ENCODE measurements at places on chromosomes 4 and X.

- no peak for DNase-seq
These were observed at the start of gene PNCK for GRCh38 chrX:153673428-153674218. TSS of gene PNCK (minus strand) at chrX:153673813. CDS start at chrX:153673076, 737 bp downstream.

GRCh38 chr4:72899214-72899613 lies 170.3 kb downstream of the COX18 start:
- DNase-seq, result no peak

DNA sequence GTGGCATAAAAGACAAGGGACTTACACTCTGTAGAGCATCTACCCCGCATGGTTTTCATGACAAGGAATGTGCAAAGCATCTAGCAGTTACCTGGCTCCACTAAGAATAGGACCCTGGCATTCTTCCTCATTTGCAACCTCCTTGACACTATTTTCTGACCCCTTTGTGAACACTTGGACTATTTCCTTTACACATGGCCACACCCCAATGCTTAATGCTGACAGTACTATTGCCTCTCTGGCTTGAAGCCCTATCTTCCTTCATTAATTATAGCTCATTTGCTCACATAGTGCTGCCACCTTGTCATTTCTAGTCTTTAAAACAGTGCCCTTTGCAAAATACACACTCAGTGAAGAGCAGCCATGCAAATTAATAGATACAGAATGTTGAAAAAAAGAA lies 226.3 kb upstream of the VCX3A start:
- DNase-seq, result no peak

- DNase-seq, result no peak
These were observed 20.4 kb upstream of the FRMPD3 start for GRCh38 chrX:107429090-107429489.

DNA sequence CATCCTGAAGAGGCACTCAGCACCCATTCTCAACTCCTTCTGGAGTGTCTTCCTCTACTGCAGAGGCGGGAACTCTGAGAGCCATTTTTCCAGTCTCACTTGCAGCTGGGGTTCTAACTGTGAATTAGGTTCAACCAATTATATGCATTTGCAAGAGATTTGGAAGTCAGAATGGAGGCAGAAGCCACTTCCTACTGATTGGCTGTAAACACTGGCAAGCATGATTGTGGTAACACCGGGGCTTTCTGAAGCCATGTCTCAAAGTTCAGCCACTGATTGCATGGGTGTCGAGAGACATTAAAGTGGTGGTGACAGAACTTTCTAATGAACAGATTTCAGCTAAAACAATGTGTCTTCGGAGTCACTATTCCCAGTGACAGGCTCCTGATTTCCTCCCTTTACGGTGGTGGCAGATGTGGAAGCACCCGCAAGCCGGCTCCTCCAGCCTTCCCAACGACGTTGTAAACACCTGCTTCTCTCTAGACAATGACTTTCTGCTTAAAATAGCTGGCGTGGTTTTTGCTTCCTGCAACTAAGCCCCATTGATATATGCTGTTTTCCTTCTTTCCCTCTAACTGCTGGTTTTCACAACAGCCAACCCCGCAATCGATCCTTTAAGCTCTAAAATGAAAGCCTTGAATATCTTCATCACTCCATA lies 92.0 kb downstream of the IRF2 start:
- DNase-seq, result no peak

DNA sequence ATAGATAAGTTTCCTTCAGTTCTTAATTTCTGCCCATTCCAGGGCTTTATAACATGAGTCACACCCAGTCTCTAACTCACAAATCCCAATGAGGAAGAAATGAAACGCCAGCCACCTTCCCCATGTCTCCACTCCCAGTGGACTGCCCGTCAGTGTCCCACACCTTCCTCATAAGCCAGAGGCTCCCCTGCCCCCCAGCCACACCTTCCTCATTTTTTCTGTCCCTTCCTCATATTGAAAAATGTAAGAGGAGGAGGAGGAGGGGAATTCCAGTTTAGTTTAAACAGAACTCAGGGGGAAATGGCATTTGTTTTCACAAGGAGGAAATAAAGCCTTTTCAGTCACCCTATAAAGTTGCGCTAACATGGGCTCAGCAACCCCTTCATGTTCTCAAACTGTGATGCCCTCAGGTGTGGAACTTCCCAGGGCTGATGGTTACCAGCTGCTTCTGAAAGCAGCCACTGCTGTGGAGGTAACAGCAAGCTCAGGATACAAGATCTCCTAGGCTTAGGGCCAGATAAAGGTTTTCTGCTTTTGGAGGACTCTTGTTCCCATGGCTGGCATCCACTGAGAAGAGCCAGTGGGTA lies 97.8 kb downstream of the PARM1 start:
- DNase-seq, result no peak

- DNase-seq, result no peak
These were observed 104.0 kb upstream of the SLC34A2 start for GRCh38 chr4:25551605-25552004.

DNA sequence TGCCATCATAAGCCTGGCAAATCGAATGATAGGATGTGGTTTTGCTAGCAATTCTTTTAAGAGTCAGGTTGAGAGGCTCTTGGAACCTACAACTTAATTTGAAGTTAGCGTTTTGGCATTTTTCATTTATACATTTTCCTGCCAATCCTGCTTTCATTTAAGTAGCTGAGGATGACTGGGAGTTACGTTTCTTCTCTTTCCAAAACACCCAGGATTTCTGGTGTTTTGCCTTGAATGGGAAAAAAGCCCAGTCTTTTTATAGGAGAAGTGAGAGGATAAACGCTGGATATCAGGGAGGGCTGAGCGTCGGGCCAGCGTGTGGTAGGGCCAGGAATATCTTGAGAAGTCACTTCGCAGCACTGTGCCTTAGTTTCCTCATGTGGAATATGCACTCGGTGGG lies 174.2 kb upstream of the HAND2 start:
- no peak for DNase-seq

GRCh38 chr4:139921429-139922184 lies 232.4 kb downstream of the MAML3 start:
- no peak for DNase-seq

Measured in stimulated activated CD8-positive, alpha-beta memory T cell treated with anti-CD3 and anti-CD28 coated beads, Interleukin-12 subunit alpha, Interleukin-12 subunit beta, amount 100 ng/mL, for 4 hours (primary cell).